Eye (tissue), 1 donor: ENCODE measurements at places on chromosomes 7 and 10.

DNA sequence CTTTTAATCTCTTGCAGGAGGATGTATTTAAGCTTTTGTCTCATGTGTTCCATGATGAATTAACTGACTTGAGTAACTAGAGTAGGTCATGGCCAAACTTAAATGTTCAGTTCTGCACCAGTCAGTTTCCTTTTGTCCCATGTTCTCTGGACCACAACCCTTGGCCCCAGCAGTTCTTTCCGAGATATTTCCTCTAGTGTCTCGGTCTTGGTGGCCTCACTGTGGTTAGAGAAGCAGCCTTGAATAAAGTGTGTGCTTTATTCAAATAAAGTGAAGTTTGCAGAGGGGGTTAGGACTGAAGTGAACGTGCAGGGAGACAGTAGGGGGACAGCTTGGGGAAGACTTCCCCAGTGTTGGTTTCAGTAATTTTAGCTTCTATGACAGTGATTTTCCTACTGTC is 9.3 kb downstream of the ZNF212 start:
- no peak for DNase-seq

GRCh38 chr10:77228559-77228958 is 409.0 kb downstream of the KCNMA1 start:
- DNase-seq = no peak

DNA sequence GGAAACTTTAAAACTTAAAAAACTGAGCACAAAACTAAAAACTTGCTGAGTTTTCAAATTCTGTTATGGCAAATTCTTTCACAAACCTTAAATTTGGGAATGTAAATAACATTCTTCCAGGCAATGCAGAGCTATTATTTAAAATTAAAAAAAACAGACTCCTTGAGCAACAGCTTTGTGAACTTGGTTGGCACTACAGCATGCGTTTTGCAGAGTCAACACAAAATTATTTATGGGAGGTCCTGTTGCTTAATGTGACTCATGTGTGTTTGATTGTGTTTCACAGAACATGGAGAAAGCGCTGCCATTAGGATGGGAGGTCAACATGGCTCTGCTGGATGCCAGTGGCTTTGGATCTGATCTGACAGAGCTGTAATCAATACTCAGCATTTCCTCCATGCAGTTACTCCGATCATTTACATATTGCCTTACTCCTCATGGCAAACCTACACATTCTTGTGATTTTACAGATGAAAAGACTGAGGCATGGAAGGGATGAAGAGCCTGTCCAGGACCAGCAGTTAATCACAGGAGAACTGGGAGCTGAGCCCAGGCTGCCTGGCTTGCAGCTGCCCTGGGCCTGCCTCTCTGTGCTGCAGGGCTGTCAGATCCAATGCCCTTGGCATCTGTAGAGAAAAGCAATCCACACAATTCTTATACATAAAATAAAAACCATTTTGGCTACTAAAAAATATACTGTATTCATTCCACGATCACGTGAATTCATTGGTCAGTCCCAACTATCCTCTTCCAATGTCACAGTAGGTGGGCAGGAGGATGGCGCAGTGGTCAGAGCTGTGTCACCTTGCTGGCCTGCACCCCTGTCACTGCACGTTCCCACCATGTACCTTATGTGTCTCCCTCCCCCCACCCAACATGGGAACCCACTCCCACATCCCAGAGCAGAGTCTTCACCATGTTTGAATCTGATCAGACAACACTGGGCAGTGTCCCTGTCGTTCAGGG is 200.9 kb downstream of the CXCL12 start:
- DNase-seq = no peak

- DNase-seq = no peak
Observed at GRCh38 chr10:5632446-5632845, 33.9 kb downstream of the ASB13 start.

DNA sequence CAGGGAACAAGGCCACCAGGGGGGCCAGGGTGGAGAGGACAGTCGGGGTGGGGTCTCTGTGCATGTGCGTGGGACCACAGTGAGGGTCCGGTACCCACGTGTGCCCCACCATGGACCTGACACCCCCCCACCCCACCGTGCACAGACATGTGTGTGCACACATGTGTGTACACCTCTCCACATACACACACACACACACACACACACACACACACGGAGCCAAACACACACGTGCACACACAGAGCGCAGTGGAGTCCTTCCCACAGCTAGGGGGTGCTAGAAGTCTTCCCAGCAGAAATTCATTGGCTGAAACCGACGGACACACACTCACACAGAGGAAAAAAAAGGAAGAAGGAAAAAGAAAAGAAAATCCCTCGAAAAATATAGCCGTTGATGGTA is 42.8 kb upstream of the GNA12 start:
- peak; percentile 94 for DNase-seq
